Stimulated activated CD8-positive, alpha-beta memory T cell treated with anti-CD3 and anti-CD28 coated beads, Interleukin-15, amount 100 ng/mL, for 48 hours (primary cell): ENCODE measurements at places on chromosomes 3 and 15.

GRCh38 chr3:190586631-190587011, 72.7 kb downstream of the IL1RAP start:
- no peak for DNase-seq

DNA sequence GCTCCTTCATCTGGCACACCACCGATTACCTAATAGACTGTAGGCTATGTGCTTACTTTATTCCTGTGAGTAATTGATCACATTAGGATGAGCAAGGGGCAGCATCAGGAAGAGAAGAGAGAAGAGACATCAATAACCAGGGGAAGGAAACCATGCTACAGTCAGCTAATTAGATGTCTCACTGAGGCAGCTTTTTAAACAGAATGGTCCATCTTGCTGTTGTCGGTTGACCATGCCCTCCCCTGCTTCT, 278.4 kb downstream of the RPLP1 start:
- no peak for DNase-seq

GRCh38 chr15:75107908-75108838, 84.8 kb downstream of the PPCDC start:
- DNase-seq = peak; percentile 72

DNA sequence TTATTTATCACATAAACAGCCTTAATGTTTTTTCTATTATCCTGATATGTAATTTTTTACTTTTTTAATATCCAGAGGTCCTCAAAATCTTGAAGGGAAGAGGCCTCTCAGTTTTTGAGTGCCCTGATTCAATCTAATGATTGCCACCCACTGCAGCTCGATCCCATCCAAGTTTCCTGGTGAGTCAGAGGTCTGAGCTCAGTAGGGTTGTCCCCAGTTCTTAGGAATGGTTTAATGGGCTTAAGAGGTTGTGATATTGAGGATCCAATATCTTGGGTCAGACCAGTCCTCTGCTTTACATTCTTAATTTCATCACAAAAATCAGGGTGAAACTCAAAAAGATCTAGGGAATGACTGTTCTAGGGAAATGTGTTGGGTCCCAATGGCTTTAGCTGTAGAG, 238.5 kb downstream of the NSUN3 start:
- DNase-seq = no peak

DNA sequence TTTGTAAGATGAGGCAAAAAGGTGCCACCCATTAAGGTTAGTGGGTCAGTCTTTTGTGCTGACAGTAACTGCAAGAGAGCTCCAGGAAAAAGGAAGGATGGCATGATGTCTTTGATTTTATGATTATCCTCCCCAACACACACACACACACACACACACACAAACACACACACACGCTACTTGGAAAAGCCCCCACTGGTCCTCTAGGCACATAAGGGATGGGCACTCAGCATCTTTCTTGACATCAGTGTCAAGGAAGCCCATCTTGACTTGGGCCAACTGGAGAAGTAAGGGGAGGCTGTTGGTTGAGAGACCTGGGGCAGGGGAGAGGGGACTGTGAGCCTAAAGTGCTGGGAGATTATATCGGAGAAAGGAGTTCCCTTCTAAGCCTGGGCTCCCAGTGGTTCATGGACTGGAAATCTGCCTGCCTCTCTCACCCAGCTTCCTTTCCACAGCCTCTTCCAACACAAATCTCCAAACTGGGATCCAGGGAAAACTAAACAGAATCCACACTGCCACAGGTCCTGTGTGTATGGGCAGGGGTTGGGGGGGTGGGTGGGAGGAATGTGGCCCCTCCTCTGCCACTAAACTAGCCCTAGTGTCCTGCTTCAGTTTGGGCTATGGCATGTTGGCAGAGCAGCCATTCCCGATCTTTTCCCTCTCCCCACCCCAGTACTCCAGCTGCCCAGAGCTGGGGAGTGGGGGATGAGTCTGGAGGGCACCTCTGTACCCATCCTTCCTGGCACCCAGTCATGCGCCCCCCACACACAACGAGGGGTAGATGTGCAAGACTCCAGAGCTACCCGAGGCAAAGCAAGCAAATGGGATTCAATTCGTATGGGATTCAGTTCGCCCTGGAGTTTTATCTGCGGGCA, 1.6 kb downstream of the AMOTL2 start:
- no peak for DNase-seq

DNA sequence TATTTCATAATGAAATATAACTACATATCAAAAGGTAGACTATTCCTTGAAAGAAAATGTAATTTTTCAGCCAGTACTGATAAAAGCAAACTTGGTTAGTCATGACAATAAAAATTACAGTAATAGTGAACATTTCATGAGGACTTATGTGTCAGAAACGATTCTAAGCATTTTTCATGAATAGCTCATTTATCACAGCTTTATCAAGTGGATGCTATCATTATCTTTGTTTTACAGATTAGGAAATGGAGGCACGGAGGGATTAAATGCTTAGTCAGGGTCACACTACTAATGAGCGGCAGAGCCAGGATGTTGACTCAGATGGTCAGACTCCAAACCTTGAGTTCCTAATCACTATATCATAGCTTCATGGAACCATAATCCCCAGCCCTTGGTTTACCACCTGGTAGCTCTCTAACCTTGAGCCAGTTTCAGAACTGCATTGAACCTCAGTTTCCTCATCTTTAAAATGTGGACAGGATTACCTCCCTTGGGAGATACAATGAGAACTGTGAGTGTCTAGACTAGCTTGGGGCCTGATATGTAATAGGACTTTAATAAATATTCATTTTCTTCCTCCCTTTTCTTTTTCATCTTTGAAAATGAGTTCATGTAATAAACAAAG, 85.4 kb downstream of the TNIK start:
- DNase-seq = no peak

GRCh38 chr3:59472541-59472940, 422.7 kb upstream of the CFAP20DC start:
- DNase-seq = no peak

DNA sequence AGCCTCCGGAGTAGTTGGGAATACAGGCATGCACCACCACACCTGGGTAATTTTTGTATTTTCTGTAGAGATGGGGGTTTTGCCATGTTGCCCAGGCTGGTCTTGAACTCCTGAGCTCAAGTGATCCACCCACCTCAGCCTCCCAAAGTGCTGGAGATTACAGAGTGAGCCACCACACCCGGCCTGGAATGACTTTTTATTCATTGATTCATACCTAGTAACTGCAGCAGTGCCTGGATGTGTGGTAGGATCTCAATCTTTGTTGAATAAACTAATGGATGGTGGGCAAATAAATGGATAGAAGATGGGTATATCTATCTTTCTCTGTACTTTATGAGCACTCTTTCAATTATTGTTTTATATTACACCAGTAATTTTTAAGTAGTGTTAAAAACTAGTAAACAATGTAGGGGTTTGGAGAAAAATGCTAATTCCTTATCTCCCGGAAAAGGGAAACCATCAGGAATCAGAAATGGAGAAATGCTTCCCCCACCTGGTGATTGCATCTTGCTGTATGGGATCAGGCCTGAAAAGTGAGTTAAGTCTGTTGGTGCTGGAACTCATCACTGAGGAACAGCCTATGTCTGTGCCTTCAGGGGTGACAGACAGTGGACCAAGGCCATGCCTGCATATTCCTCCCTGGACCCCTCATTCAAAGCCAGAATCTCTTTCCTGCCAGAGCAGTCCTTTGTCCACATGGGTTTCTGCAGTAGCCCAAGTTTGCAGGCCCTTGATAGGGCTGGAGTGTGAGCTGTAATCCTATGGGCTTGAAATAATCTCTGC, 161.0 kb upstream of the CTDSPL start:
- no peak for DNase-seq

DNA sequence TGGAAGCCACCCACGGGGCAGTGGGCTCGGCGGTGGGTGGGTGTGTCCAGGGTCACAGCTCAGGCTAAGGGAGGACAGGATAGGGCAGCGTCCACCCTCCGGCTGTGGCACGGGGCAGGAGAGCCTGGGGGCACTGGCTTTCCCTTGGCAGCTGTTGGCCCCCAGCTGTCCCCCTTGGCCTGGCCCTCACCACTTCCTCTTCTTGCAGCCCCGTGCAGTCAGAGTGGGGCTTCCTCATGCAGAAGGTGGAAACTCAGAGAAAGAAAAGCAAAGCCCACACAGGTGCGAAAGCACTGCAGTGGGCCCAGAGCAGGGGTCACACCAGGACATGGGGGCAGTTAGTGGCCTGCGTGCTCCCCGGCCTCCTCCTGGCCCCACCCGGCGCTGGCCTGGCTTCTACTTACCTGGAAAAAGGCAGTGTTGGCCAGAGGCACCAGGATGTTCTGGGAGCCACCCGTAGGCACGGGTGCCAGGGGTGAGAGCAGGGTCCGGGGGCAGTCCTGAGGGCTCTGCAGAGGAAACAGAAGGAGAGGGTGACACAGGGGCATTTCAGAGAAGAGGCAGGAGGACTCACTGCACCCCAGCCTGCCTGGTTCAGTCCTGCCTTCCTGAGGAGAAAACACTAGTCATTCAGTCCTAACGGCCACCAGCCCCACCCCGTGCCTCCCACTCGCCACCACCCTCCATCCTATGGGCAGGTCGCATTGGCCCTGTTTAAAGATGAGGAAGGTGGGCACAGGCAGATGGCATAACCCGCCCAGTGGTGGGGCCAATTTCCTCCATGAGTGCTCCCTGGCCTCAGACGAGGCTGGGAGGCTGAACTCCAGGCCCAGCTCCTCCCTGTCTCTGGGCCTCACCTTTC, 28.3 kb downstream of the PLXND1 start:
- no peak for DNase-seq
